ENCODE measurements at places on chromosomes 4 and X.
A peak's percentile ranks its signal among the peaks of the same experiment; 100 is the strongest.

DNA sequence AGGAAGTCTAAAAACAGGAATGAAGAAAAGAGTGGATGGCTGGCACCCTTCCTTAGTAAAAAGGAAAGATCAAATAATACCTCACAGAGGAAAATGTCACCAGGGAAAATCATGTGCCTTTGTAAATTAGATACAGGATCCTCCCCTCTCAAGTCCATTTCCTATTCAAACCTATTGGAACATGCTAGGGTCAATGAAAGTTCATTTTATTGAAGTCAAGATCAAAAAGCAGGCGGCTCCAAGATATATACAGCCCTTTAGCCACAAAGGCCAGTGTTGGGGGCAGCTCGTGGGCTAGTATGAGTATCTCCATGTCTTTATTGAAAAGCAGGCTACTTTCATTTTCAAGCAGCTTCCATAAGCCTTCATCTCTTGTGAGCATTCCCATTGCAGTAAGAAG, 141.1 kb downstream of the QDPR start:
- DNase-seq = no peak

- DNase-seq = no peak
These were observed 13.7 kb upstream of the DHX15 start for GRCh38 chr4:24598025-24598424.

- DNase-seq = no peak
These were observed 180.7 kb upstream of the SFRP2 start for GRCh38 chr4:153969542-153969941.

DNA sequence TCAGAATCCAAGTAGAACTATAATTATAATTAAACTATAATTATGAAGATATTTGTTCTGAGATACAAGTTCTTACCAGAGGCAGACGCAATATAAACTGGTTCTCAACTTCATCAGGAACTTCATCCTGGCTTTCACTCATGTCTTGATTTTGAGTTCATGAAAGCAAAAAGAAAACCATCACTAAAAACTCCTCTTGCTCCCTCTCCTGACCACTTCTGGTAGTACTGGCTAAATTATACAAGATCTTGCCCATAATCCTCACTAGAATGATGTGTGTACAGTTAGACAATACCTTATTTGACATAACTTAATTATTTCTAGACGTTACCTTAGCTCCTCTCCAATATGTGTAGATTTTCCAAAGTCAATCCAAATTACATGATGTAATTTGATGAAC, 3.7 kb downstream of the TAF7L start:
- no peak for DNase-seq

DNA sequence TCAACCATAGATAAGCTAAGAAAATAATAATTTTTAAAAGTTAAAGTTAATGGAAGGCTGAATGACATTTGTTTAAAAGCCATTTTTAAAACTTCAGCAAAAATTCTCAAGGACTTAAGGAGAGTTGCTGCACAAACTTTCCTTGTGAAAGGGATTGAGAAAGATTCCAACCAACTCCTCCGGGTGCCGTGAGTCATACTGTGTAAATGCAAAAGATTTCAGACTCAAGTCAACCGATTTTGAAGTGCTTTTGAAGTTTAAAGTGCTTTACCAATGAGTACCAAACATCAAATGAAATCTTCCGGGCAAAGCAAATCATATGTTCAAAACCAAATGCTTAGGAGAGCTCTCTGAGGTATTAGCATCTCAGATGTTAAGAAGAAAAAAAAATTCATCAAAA, 31.4 kb downstream of the VCX2 start:
- DNase-seq = no peak

DNA sequence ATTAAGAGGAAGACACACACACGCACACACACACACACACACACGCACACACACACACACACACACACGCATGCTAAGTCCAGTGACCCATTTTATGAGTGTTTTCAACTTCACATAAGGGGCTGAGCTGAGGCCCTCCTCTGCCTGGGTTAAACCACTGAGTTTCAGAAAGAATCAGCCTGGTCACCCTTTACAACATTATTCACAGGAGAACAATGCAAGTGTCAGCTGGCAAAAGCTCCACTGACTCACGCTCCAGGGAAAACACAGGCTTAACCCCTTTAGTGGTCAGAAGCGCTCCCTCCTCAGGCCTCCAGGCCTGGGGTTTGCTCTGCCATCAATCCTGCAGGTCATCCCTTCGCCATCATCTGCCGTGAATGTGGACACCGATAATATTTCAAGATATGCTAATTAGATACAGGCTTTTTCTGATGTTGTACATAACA, 46.9 kb downstream of the ACOX3 start:
- no peak for DNase-seq

- no peak for DNase-seq
These were observed 120.9 kb downstream of the BEND2 start for GRCh38 chrX:18099745-18100144.

GRCh38 chr4:48653217-48654014, 126.7 kb downstream of the FRYL start:
- peak; percentile 24 for DNase-seq

- no peak for DNase-seq
These were observed 139.9 kb upstream of the OTUD4 start for GRCh38 chr4:145320294-145320693.

DNA sequence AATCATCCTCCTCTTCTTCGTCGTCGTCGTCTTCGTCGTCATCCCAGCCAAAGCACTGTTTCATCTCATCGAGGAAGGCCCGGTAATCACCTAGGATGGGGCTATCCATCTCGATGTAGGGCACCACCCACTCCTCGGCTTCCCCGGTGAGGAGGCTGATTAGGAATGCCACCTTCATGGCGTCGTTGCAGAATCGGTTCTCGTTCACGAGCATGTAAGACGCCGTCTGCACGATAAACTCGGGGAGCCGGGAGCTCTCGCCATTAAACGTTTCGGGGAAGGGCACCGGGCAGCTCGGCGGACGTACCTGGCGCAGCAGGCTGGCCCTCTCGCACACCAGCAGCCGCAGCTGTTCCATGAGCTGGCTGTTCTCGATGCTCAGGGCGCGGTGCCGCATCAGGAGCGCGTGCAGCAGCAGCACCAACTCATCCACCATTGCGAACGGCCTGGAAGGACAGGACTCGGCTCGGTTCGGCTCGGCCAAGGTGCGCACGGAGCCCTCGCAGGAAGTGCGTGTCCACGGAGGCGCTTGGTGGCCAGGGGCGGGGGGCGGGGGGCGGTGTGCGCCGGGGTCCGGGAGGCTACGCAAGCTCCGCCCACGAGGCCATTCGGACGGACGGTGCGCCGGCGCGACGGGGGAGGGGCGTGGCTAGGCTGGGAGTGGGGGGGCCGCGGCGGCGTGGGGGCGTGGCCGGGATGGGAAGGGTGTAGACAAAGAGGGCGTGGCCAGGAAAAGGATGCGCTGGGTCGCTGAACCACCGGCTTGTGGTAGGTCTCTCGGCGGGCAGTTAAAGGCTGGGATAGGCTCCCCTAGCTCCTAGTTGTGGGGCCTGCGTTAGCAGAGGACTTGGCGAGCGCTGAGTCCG, at the start of gene LDOC1:
TSS of gene LDOC1 (minus strand) at position 544 of the 866 bp plus-strand sequence. CDS start at position 436, 108 bp downstream.
- peak; percentile 56 for DNase-seq

- DNase-seq = no peak
These were observed 36.7 kb downstream of the SMIM20 start for GRCh38 chr4:25950461-25951389.

All from stimulated activated CD4-positive, alpha-beta T cell treated with anti-CD3 and anti-CD28 coated beads, Interleukin-1b, Interleukin-23, amount 100 ng/mL, for 24 hours (primary cell).